ENCODE measurements at places on chromosomes 11 and 22.

DNA sequence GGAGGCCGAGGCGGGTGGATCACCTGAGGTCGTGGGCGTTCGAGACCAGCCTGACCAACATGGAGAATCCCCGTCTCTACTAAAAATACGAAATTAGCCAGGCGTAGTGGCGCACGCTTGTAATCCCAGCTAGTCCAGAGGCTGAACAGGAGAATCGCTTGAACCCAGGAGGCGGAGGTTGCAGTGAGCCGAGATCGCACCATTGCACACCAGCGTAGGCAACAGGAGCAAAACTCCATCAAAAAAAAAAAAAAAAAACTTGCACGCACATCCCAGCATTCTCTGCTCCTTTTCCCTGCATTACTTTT is 934 bp upstream of the ATL3 start:
- DNase-seq: no peak

- no peak for DNase-seq
Measured at GRCh38 chr22:35785181-35785923, 67.7 kb downstream of the APOL5 start.

DNA sequence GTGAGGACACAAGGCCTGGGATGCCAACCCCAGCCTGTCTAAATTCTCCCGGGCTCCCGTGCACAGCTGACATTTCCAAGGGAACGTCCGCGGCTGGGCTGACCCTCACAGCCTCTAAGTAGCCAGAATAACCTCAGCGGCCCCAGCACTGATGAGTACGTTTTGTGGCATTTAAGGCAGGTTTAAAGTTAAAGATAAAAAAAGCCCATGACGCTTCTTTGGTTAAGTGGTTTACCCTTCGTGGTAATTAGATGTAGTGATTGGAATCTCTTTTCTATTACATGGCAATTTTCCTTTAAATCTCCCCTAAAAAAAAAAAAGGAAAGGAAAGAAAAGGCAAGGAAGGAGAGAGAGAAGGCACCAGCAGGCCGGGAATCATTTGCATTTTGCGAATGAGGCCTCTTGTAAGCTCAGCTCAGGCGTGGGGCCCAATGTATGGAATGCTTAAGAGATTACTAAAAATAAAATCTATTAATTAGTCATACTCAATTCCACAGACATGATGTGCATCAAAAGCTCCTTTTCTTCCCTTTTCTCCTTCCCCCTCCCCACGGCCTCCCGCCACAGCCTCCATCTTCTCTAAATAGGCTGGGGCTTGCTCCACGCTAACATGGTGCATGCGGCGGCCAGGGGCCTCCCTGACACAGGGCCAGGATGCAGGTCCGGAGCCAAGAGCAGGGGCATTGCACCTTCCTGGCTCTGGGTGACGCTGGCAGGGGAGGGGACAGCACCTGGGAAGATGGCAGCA is 44.1 kb downstream of the MACROD1 start:
- no peak for DNase-seq

GRCh38 chr22:26328221-26328620 is 100.8 kb upstream of the ASPHD2 start:
- no peak for DNase-seq
